Right atrium auricular region (tissue), 2 donors: ENCODE measurements at places on chromosomes 11 and 22. TPM values are rescaled to one million over a fixed set of nuclear protein-coding genes. Genes with fewer than 3 reads are reported as not detected.

Gene SMARCB1
- 41.4 TPM for total RNA-seq

DNA sequence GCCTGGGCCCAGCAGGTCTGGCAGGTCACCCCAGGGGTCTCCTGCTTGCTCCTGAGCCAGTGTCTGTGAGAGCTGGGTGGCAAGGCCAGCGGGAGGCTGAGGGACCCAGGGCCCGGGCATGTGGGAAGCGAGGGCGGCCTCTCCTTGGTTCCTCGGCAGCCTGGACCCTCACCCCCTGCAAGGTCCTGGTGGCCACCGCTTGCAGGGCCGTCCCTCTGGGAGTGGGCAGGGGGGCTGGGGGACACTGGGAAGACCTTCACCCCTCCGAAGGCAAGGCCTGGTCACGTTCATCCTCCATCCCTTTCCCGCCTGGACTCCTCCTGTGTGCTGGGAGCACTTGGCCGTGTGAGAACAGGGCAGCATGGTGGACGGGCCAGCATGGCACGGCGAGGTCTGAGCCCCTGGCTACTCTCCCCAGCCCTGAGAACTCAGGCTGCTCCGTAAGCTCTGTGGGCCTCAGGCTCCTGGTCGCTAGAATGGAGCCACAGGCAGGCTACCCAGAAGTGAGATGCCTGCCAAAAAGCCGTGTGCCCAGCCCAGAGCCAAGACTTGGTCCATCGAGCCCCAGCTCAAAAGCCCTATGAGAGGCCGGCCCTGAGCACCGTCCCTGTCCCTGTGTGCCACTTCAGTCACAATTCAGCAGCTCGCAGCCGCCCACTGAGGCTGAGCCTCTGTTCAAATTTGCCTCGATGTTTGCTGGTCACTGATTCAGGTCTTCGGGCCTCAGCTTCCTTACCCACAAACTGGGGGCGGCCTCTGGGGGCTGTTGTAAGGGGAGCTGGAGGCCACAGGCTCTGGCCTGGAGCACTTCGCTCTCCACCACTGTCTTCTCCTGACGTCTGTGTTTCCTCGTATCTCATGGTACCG lies 45.0 kb downstream of the IGLL1 start:
- DNase-seq: no peak

DNA sequence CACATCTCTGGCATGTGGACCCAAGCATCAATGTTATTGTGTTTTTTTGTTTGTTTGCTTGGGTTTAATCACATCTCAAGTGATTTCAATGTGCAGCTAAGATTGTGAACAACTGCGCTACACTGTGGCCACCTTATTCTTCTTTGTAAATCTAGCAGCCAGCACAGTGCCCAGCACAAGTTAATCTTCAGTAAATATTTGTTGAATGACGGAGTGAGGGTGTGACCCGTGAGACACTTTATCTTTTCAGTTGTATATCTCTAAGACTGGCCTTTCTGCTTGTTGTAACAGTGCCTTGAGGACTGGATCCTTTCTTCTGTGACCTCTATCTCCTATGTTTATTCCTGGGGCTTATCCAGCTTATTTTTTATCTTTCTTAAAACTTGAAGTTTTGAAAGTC lies 21.4 kb upstream of the AMOTL1 start:
- DNase-seq: no peak

DNA sequence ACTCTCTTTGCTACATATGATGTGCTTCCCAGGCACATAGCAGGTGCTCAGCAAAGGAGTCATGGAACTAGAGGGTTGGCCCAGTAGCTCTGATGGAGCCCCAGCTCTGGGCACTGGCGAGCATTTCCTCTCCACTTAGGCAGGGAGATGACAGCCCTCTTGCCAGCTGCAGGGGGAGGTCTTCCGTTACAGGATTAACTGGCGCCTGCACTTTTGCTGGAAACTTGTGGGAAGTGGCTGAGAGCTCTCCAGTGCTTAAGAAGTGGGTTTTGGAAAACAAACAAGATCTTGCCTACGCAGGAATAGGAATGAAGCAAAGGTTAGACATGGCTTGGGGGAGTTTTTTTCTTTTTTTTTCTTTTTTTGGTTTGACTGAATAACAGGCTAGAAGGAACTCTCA lies 75.5 kb downstream of the MICAL2 start:
- no peak for DNase-seq

- no peak for DNase-seq
Measured at GRCh38 chr11:111530091-111530490, 10.4 kb upstream of the LAYN start.

GRCh38 chr11:11035331-11035730 lies 177.5 kb upstream of the ZBED5 start:
- no peak for DNase-seq

DNA sequence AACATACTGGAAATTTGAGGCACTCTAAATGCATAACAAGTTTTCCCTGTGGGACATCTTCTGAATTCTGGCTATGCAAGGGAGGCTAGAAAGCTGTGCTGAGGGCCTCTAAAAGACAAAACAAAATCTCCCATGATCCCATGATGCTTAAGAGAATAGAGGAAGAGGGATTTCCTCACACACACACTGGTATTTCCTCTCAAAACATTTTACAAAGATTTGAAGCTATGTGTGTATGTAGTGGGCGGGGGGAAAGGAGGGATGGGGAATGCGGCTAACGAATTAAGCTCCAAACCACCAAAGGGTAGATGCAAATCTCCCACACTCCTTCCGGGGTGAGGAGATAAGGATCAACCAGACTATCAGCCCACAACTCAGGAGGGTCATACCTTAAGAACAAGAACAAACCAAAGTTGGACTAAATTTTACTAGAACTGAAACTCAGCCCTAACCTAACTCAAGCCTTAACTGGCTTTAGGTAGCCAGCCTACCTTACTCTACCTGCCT lies 6.0 kb downstream of the OR2AT4 start:
- DNase-seq: no peak
